ENCODE measurements at places on chromosomes 16 and 17. TPM values are rescaled to one million over a fixed set of nuclear protein-coding genes. Genes with fewer than 3 reads are reported as not detected.

PRSS27 gene
- 1.1 TPM for total RNA-seq

SCNN1G gene
- total RNA-seq, result 0.33 TPM

STAC2 gene
- total RNA-seq, result not detected

WNK4 gene
- total RNA-seq, result 1.3 TPM

CCL1 gene
- total RNA-seq, result not detected

FOXL1 gene
- total RNA-seq, result 4.6 TPM

SLC5A2 gene
- not detected for total RNA-seq

SULT1A3 gene
- 13.7 TPM for total RNA-seq

XAF1 gene
- 2.0 TPM for total RNA-seq

TUBD1 gene
- total RNA-seq, result 5.3 TPM

TMEM238L gene
- not detected for total RNA-seq

CPHXL2 gene
- not detected for total RNA-seq

ITGAL gene
- total RNA-seq, result not detected

MYH11 gene
- total RNA-seq, result not detected

TP53TG3C gene
- not detected for total RNA-seq

CDC6 gene
- 11.4 TPM for total RNA-seq

C17orf78 gene
- total RNA-seq, result not detected
